ENCODE measurements at places on chromosomes 6 and 20.

DNA sequence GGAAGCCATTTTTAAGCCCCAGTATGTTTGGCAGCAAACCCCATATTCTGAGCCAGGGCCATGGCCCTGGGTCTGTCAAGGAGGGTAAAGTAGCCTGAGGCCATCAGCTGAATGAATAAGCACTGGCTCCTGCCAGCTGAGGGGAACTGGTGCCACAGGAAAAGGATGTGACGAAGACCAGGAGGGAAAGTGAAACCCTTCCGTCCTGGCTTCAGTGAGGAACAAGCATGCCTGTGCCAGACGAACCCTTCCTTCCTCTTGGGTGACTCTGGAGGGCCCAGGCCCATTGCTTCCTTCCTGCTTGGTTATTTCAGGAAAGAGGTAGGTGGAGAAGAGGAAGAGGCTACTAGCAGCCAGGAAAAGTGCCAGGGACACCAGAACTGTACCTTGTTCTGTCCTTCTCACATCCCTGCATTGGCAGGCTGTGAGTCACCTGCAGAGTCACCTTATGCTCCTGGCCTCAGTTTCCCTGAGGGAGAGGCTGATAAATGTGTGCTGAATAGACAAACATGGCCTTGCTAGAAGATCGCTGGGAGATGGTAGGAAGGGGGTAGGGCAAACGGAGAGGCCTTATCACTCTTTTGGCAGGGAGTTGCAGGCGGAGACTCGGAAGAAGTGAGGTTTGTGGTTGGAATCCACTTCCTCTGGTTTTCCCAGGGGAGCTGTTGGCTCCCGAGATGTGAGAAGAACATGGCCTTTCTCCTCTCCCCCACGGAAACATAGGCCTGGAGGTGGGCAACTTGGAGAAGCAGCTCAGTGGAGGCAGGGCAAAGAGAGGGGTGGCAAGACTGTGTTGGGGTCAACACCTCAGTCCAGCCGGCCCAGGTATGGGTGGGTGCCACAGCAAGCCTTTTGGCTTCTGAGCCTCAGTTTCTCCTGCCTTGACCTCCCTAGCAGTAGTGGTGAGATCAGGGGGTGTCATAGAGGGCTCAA lies 37.4 kb downstream of the COX4I2 start:
- DNase-seq, result peak; percentile 41

GRCh38 chr6:156925718-156926607 lies 148.8 kb downstream of the ARID1B start:
- DNase-seq, result no peak

DNA sequence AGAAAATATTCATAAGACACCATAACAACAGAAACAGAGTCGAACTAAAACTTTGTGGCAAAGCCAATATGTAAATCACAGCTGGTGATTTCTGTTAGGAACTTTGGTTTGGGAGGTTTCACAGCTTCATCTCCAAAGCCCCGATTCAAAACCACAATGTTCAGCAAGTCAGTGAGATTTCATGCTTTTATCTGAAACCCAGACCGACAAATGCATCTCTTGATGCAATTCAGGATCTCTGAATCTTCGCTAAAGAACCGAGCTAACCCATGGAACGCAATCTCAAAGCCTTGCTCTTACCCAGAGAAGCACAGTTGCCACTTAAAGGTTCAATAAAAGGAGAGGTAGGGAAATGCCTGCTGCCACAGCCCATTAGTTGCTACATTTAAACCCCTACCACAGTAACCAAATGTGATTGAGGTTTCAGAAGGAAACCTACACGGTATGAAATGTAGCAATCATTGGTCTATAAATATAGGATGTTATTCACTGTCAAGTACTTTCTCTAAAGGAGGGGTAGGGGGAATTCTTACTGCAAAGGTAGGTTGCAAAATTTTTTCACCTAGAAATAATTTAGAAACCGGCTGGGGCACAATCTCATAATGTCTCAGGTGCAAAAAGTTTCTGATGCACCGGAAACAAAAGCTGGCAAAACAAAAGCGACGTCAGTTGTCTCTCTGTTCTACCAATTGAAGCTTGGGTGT lies 381.0 kb upstream of the ARID1B start:
- DNase-seq, result no peak

DNA sequence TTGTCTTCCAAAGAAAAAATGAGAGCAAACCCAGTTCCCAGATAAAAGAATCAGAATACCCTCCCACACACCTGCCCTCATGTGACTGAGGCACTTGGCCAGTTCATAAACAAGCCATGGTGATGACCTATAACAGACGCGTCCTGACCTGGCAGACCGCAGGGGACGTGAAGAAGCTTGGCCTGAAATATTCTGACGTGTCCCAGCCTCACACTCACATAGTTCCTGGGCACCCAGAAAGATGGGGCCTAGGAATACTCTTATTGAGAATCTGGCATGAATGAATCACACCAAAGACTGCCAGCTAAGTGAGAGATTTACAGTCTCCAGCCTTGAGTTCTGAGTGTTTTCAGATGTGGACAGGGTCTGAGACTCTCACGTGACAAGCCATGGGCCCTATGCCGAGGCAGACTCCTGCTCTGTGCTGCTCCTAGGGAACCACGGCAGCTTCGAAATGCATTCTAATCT lies 17.2 kb upstream of the MAP3K4 start:
- DNase-seq, result no peak

DNA sequence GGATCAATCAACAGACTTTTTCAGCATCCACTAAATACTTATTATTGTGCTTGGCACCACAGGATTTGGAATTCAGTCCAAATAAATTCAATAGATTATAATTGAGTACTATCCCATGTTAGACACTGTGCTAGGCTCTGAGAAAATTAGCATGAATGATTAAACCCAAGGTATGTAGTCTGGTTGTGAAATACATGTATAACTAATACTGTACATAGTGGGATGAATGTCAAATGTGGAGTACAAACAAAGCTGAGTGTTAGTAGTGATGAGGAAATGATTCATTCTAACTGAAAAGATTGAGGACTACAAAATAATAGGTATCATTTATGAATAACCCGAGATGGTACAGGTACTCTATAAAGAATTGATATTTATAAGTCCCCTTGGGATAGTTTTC lies 111.9 kb upstream of the FLRT3 start:
- no peak for DNase-seq

- DNase-seq, result no peak
These were observed 33.2 kb downstream of the MAP7 start for GRCh38 chr6:136517002-136517401.

DNA sequence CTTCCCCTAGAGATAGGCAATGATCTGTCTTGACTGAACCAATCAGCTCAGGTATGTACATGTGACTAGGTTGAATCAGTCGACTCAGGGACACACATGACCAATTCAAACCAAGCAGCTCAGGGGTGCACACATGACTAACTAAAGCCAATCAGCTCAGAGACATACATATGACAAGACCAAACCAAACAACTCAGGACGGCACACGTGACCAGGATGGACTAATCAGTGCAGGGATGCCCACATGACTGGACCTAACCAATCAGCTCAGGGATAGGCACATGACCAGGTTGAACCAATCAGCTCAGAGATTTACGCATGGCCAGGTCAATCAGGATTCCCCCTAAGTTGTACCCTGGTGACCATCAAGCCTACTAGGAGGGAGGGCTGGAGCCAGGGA lies 310.3 kb downstream of the CDH26 start:
- no peak for DNase-seq

- no peak for DNase-seq
These were observed 8.6 kb downstream of the CMTR1 start for GRCh38 chr6:37441651-37442050.

DNA sequence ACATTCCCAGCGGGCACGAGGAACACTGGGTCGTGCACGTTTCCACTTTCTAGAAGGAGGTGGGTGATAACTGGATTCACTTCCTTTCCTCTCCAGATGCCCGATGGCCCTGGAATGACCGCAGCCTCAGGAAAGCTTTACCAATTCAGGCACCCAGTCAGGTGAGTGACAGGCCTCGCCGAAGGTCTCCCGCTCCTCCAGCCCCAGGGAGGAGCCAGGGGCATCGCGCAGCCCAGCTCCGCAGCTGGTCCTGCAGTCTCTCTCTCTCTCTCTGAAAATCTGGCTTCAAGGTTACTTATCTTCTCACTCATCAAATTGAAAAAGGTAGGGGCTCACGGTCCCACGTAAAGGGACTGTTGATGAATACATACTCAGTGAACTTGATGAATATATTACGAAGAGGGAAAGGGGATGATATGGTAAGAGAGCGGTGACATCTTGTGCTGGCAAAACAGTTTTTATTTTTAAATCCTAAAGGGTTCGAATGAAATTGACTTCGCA lies 891 bp downstream of the RIPPLY2 start:
- DNase-seq, result no peak

- no peak for DNase-seq
These were observed 179.8 kb upstream of the BMP5 start for GRCh38 chr6:56055081-56055704.

GRCh38 chr6:52284131-52284459 lies 447 bp downstream of the MCM3 start:
- DNase-seq, result no peak

DNA sequence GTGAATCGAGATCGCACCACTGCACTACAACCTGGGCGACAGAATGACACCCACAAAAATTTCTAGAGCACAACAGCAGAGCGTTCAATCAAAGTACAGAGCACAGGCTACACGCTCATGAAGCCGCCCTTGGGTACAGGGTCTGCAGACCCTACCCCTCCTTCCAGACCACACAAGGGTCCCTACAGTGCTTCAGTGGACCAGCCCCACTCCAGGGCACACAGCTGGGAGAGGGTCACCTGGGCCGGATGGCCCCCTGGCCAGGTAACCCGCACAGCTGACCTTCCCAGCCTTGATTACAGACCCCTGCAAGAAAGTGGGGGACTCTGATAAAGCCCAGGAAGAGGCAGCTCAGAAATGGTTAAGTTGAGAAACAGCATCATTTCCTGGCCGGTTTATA lies 63.6 kb downstream of the RIPOR3 start:
- DNase-seq, result no peak

DNA sequence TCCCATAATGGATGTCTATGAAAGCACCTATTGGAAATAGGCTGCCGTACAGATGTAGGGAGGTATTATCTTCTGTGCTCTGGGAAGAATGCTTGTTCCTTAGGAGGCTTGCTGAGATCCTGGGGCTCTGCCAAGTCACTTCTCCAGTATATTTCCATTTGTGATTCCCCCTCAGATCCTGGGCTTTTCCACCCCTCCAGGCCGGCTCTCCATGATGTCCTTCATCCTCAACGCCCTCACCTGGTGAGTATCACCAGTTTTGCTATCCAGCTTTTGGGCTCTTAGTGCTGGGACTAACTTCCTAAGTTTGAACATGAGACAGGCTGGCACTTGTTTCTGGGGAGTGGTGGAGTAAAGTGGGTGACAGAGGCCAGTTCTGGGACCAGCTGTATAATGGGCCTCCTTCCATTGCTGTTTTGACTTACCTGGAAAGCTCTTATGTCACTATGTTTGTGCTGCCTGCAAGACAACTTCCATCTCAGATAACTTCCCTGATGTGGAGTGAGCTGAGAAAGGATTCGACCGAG lies 2.6 kb downstream of the SYS1 start:
- DNase-seq, result no peak

GRCh38 chr6:158548418-158549161 lies 11.3 kb upstream of the TMEM181 start:
- DNase-seq, result no peak

- no peak for DNase-seq
These were observed 14.4 kb downstream of the NT5E start for GRCh38 chr6:85464260-85464644.

- DNase-seq, result no peak
These were observed 161.1 kb downstream of the DLL1 start for GRCh38 chr6:170129691-170130171.

DNA sequence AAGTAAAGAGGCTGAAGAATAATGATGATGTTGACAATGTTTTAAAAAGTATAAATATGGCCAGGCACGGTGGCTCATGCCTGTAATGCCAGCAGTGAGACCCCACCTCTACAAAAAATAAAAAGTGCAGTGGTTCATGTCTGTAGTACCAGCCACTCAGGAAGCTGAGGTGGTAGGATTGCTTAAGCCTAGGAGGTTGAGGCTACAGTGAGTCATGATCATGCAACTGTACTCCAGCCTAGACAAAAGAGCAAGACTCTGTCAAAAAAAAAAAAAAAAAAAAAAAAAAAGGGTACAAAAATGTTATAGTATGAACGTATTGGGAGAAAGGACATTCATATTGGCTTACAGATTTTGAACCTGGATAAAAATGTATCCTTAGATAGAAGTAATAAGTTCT lies 543.1 kb upstream of the IRAK1BP1 start:
- no peak for DNase-seq

- DNase-seq, result no peak
These were observed 704.4 kb upstream of the SLC35B3 start for GRCh38 chr6:9139746-9140145.

DNA sequence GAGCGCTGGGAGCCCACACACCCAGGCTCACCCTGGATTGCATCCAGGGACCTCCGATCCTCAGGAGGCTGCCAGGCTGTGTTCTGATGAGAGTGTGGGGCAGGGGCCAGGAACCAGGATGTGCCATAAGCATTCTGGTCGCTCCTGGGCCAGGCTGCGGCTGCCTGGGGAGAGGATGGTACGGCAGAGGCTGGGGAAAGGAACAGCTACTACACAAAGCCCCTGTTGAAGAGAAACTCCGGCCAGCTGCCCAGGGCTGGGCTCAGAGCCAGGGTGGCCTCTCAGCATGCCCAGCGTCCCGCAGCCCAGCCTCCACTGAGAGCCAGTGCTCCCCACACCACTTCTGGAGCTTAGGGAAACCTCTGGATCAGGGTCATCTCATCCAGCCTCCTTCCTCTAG lies 21.7 kb upstream of the OCSTAMP start:
- DNase-seq, result no peak

GRCh38 chr6:110101885-110102284 lies 77.6 kb downstream of the WASF1 start:
- DNase-seq, result no peak

- DNase-seq, result no peak
These were observed 199.9 kb upstream of the SOX4 start for GRCh38 chr6:21393441-21394165.

DNA sequence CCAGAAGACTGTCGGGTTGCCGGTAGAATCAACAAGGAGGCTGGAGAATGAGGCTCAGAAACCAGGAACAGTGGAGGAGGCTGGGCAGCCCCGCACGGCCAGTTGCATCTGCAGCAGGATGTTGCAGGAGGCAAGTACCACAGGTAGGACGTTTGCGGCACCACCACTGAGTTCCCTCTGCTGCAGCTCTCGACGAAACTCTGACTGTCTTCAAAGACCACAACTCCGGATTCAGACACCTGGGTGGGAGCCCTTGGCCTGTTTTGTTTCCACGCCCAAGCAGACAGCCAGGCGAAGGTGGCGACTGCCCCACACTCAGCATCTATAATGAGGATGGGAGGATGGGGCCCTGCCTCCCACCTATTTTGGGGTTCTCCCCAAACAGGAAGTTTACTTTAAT lies 218.2 kb downstream of the ZDHHC14 start:
- no peak for DNase-seq

DNA sequence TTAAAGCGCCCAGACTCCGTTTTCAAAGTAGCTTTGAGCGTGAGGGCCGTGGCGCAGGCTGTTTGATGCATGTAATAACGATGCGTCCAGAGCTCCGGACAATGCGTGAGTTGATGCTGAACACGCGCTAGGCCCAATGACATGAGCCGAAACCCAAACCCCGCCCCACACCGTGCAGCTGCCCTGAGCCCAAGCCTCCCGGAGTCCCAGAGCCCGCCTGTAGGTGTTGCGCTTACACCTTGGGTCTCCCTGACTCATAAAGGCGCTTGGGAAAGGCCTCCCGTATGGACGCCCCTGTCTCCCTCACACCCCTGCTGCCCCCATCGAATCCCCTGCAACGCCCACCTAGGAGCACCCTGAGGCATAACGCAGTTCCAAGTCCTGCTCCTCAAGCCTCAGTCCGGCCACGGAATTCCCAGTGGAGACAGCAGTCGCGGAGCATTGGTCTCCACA lies 87.6 kb downstream of the ERMARD start:
- DNase-seq, result no peak

Measured in activated T-helper 1 cell treated with Interleukin-2 at 50 U/mL for 16 hours (primary cell).